ENCODE measurements at places on chromosomes 7 and 10.

- no peak for DNase-seq
These were observed 97.3 kb downstream of the CDK6 start for GRCh38 chr7:92739091-92739490.

GRCh38 chr7:123208793-123209192 lies 9.0 kb upstream of the SLC13A1 start:
- DNase-seq: no peak

DNA sequence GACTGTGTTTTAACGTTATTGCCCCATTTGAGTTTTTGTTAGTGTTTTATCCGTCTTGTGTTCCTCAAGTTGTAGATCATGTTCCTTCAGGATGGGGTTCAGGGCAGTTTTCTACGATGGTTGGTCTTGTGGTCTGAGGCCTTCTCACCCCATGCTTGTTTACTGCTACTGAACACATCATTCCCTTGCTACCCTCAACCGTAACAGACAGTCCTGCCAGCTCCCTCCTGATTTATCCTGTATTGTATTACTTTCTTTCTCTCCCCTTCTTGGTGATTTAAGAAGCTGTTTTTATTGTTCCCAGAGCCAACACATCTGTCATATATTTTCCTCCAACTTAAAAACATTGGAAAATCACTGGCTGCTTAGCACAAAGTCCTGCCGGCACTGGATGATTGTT lies 719.8 kb downstream of the INHBA start:
- no peak for DNase-seq

DNA sequence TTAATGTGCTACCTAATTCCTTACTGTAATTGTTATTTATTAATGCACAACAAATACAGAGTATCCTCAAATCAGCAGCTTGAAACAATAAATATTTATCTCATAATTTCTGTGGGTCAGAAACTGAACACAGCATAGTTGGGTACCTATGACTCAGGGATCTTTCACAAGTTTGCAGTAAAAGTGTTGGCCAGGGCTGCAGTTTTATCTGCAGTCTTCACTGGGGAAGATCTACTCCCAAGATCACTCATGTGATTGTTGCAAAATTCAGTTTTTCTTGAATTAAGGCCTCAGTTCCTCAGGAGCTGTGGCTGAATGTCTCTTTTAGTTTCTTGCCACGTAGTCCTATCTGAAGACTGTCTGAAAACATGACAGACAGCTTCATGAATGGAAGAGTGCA lies 237.8 kb downstream of the ZWINT start:
- DNase-seq: no peak

DNA sequence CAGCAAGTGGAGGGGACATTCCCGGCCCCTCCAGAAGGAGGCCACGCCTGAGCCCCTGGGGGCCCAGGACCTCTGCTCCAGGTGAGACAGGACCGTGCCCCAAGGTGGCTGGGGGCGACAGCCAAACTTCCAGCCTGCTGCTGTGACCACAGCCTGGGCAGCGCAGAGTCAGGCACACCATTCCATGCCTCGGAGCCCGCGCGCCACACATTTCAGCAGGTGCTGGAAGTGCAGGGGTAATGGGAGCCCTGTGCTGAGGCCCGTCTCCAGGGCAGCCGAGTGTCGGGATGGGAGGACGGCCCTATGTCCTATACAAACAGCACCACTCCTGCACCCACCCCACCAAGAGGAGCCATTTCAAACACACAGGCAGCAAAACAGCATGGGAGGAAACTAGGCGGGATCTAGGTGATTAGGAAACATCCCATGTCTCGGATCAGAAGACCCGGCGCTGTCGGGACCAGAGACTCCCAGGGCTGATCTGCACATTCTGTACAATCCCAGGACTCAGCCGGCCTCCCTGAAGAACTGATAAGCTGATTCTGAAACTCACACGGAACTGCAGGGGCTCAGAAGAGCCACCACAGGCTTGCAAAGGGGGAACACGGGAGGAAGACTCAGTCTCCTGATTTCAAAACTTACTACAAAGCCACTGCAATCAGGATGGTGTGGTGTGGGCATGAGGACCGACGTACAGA lies 272.3 kb downstream of the ELFN1 start:
- no peak for DNase-seq

- no peak for DNase-seq
These were observed 934.6 kb downstream of the CCSER2 start for GRCh38 chr10:85262992-85263391.

- DNase-seq: peak; percentile 69
These were observed at the start of gene SFMBT2 for GRCh38 chr10:7410862-7411670. TSS of gene SFMBT2 (minus strand) at chr10:7411034. CDS start at chr10:7381898, 29,136 bp downstream.

- DNase-seq: no peak
These were observed 32.5 kb upstream of the ZNF32 start for GRCh38 chr10:43681220-43681619.

- DNase-seq: no peak
These were observed 5.4 kb upstream of the SUV39H2 start for GRCh38 chr10:14873090-14873760.

DNA sequence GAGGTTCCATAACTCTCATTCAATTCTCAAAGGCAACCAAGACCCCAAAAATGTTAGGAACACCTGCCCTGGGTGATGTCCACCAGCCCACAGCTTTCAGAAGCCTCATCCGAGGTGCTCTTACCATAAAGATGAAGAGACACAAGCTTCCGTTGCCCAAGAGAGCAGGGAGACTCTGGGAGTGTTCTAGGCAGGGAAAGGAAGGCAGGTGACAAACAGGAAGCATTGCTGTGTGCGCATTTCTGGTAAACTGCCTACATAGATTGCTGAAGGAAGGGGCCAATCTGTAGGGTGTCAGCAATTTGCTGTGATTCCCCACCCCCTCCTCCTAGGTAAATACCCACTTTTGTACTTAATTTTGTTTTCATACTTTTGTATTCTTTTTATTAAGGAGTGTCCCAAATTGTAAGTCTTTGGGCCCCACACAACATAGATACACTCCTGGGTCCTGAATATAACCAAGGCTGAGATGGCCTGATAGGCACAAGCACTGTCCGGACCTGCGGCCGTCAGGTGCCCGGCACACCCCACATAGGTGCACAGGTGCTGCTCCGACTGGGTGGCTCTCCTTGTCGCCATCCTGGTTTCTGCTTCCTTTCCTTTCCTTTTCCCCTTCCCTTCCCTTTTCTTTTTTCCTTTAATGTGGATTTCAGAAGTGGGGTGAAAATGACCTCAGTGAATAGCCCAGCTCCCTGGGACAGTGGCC lies 51.4 kb upstream of the SMNDC1 start:
- no peak for DNase-seq

DNA sequence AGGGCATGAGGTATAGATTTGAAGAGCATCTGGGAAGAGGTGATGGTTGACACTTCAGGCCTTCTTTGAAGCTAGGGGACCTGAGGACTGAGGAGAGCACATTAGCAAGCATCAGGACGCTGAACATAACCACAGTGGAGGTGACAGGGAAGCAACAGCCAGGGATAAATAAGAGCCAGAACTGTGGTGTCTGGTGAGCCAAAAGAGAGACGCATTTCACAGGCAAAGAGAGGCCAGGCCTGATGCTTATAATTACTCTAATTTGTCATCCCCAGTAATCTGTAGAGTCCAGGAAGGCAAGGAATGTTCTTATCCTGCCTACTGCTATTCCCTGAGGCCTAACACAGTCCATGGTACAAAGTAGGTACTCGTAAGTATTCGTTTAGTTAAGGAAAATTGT lies 10.4 kb upstream of the FAS start:
- no peak for DNase-seq

DNA sequence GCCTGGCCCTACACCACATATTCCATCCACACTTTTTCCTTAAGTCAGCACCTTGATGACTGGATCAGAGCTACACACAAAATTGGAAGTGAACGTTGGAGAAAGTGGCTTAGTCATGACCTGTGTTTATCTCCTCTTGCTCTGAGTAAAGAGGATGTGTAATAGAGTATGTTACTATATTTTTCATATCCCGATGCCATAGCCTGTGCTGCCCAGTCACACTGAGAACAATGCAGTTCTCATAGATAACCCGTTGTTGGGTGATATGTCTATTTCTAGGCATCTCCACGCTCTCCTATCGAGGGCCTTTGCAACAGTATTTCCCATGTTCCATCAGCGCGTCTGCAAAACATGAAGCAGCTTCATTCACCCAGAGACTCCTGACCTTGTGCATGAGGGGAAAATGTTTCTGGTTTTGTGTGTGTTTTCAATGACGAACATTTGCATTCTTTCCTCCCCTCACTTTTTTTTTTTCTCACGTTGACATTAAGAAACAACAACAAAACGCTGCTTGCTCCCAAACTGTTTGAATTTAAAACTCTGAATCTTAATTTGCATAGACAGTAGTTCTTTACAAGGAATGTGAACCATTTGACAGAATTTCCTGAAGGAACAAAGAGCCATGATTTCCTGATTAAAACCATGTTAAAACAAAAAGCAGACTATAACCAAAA lies 43.4 kb downstream of the GRK5 start:
- no peak for DNase-seq

GRCh38 chr10:132507956-132508490 lies 29.6 kb upstream of the INPP5A start:
- DNase-seq: no peak

- DNase-seq: no peak
These were observed 48.7 kb upstream of the LOXL4 start for GRCh38 chr10:98316661-98317060.

DNA sequence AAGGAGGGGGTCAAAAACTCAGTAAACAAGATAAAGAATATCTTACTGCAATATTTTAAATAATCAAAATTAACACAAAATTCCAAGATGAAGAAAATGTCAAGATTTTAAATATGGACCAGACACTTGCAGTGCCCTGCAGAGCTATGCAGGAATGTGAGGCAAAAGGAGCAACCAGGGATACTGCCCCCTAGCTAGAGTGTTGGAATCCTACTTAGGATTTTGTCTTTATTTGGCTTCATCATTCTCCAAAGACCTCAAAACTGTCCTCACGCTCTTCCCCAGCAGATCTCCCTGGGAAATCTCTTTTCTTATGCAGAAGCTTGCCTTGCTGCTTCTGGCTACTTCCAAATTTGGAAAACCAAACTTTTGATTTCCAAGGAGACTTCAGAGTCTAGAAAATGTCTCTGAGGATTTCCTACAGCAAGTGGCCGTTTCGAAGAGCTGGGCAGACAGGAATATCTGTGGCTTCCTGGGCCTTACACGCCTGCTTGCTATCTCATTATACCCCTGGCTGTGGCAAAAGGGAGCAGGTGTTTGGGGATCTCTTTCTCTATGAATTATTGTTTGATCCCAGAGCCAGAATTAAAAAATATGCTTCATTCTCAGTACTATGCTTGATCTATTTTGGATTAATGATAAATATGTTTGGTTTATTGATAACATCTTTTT lies 232.2 kb upstream of the BMPER start:
- no peak for DNase-seq

DNA sequence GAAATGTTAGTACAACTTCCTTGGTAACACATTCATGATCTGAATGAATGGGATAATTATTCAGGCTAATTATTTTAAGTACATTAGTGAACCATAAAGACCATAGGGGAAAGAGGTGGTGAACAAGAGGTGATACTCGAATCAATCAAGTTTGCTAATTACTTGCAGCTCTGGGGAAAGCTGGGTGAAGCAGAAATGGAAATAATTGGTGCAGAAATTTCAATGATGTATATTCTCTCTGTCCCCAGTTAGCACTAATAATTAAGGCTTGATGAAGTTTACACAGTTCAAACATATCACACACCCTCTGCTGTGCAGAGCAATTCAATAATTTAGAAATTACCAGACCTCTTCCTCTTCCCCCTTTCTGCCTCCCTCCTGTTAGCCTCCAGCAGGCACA lies 49.4 kb upstream of the OPALIN start:
- DNase-seq: no peak

- no peak for DNase-seq
These were observed 166.3 kb upstream of the RNF32 start for GRCh38 chr7:156474241-156474743.

GRCh38 chr7:144908943-144909556 lies 73.2 kb upstream of the TPK1 start:
- no peak for DNase-seq

DNA sequence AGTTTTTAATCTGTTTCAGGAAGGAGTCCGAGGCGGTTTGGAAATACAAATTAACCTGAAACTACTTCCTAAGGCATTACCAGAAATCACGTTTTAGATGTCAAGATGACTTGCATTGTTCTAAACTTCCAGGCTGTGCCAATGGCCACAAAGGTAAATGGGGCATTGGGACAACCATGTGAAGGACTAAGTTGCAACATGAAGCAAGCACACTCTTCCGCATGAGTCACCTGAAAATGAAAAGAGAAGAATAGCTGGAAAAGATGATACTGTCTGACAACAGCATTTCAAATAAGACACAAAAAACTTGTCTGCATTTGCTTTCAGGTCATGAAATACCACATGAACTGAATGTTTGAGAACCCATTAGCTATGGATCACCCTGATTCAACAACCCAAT lies 262.1 kb downstream of the AHR start:
- no peak for DNase-seq

- DNase-seq: no peak
These were observed 23.5 kb upstream of the C1QL3 start for GRCh38 chr10:16545116-16545736.

DNA sequence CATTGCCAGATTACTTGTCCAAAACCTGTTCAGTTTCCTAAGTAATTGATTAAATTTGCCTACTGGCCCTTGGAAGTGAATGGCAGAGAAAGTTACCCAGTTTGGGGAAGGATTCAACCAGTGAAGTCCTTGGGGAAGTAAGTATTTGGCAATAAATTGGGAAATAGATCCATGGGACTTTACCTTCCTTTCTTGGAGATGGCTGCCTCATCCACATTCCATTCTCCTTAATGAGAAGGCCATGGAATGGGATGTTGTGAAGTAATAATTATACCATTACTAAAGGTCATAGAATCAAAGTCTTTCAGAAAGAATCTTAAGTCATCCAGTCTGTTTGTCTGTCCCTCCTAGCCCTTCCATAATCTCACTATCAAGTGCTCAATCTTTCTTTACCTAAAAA lies 4.5 kb upstream of the COPG2 start:
- DNase-seq: no peak

GRCh38 chr10:59323831-59324401 lies 38.4 kb downstream of the FAM13C start:
- no peak for DNase-seq

DNA sequence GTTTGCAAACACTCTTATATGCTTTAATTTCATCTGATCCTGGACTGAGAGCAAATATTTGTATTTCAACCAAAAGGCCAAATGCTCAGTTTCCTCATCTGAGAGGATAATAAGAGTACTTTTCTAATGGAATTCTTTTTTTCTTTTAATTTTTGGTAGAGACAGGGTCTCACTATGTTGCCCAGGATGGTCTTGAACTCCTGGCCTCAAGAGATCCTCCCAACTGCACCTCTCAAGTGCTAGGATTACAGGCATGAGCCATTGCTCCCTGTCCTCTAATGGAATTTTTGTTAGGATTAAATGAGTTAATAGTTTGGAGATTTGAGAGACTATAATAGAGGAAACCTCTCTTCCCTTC lies 68.4 kb upstream of the KMT2E start:
- no peak for DNase-seq

GRCh38 chr10:69057951-69058297 lies 30.0 kb upstream of the SRGN start:
- no peak for DNase-seq

DNA sequence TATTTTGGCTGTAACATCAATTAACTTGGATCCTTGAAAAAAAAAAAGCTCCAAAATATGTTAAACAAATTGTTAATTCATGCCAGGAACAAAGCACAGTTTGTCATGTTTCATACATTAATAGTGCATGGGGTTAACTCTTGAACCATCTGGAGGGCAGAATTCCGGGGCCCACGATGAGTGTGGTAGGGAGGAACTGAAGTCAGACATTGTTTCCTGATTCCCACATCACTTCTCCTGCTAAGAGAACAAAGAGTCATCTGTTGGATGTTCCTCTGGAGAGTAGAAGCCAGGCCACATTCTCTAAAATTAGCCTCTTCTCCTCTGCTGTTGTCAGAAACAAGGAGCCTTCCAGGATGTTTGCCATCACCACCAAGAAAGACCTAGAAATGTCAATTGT lies 54.6 kb downstream of the TMEM178B start:
- no peak for DNase-seq

All from immature natural killer cell (primary cell).